BJ (cell line): ENCODE measurements at places on chromosomes 5 and 9. TPM values are rescaled to one million over a fixed set of nuclear protein-coding genes. Genes with fewer than 3 reads are reported as not detected.

SPINK7 gene
- not detected in 2 replicates for polyA plus RNA-seq

RPP25L gene
- polyA plus RNA-seq: 32.9 and 38.8 TPM in 2 replicates

DNA sequence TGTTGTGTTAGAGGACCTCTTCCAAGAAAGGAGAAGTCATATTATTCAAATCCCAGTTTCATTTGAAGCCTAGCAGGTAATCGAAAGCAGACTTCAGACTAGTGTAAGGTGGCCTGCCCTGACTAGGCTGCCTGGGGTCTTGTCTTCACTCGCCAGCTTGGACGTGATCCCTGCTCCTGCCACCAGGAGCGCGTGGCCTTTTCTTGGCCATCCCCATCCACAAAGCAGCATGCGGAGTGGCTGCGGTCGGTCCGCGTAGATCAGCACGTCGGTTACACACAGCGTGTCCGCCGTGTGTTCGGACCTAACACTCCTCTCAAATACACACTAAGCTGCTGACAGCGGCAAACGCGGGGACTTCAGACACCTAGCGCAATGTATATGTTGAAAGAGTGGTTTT, 37.3 kb downstream of the CFAP77 start:
- DNase-seq: no peak

- DNase-seq: no peak
Measured at GRCh38 chr5:127906562-127907204, 176.9 kb upstream of the SLC12A2 start.

DNA sequence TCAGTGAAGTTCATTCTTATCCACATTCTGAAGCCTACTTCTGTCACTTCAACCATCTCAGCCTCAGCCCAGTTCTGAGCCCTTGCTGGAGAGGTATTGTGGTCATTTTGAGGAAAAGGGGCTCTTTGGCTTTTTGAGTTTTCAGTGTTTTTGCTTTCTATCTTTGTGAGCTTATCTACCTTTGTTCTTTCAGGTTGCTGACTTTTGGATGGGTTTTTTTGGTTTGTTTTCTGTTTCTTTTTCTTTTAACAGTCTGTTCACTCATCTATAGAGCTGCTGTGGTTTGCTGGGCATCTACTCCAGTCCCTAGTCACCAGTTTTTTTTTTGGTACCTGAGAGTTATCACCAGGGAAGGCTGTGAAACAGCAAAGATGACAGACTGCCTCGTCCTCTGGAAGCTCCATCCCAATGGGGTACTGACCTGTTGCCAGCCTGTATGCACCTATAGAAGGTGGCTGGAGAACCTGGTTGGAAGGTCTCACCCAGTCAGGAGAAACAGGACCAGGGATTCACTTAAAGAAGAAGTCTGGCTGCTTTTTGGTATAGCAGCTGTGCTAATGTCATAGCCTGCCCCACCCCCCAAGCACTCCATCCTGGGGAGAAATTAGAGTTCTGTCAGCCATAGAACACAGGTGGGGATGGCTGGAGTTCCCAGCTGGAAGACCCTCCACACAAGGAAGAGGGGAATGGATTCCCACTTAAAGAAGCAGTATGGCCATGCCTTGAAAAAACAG, 138.6 kb upstream of the TSLP start:
- DNase-seq: no peak

DNA sequence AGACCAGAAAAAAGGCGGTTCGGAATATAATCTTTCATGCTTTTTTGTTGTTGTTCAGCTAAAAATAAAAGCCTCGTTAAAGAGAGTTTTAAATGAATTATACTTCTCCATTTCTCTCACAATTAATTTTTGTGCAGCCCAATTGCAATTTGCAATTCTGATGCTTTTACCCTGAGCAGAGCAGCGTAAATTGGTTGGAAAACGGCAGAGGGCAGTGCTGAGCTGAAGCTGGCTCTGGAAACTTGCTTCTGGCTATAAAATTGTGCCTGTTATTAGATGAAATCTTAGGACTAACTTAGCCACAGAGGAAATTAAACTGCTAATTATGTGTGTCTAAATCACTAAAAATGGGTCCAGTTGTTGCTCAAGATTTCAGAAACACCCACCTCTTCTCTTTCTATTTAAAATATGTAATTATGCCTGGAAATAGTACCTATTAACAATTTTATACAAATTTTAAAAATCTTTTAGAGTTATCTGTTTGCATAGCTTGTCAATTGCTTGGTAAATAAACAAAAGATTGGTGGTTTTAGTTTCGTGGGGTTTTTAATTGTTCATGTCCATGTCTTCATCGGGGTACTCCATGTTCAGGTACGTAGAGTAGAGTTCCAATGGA, 441.8 kb upstream of the TLE4 start:
- no peak for DNase-seq

GRCh38 chr5:6454628-6455053, 6.0 kb downstream of the UBE2QL1 start:
- DNase-seq: no peak

PGM5 gene
- polyA plus RNA-seq: 8.7 and 10.1 TPM in 2 replicates

DNA sequence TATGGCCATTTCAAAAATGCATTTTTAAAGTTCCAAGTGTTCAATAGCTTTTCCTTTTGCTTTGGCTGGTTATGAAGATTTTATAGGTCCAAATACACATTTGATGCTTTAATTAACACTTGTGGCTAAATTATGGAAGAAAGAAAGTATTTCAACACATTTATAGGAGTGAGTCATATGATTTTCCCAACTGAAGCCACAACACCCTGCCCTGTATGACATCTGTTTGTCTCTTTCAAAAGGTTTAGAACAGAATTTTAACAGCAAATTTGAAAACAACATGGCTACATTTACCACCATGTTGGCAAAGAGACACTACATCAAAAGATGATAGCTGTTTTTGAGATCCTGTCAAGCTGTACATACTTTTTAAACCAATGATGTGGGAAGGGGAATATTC, 99.4 kb downstream of the TMEM174 start:
- DNase-seq: no peak

NUP214 gene
- polyA plus RNA-seq: 6.3 and 7.6 TPM in 2 replicates

CKS2 gene
- 128 and 135 TPM in 2 replicates for polyA plus RNA-seq

- no peak for DNase-seq
Measured at GRCh38 chr9:124300312-124300711, 42.6 kb downstream of the NEK6 start.

DNA sequence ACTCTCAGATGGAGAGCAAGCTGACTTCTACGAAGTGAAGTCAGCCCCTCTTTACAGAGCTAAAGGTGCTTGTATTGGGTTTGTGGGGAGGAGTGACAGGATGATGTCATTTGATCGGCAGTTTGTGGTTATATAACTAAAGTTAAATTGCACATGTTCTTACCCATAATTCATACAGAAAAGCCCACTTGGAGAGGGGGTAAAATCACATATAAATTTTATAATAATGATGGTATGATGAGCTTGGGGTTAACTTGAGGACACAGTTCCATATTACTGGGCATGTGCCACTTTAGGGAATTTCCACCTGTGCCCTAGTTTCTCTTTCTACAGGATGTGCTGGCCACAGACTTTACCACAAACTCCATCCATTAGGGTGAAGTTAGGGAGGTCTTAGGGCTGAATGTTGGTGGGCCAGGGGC, 1178.6 kb upstream of the CDH9 start:
- no peak for DNase-seq

DNA sequence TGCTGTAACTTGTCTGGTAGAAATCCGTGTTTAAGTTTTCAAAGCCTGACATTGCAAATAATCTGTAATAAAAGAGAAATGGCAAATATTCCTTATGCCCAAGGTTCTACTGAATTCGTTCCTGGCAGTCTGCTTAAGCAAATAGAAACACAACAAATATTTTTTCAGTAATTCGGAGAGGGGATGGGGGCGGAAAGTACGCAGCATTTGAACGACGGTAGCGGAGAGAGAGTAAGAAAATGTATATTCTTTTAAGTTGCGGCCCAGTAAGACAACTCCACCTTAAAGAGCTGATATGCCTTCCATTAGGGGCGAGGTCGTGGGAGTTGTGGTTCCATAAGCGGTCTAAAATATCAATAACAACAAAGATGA, 569 bp downstream of the YIPF5 start:
- DNase-seq: no peak

DNA sequence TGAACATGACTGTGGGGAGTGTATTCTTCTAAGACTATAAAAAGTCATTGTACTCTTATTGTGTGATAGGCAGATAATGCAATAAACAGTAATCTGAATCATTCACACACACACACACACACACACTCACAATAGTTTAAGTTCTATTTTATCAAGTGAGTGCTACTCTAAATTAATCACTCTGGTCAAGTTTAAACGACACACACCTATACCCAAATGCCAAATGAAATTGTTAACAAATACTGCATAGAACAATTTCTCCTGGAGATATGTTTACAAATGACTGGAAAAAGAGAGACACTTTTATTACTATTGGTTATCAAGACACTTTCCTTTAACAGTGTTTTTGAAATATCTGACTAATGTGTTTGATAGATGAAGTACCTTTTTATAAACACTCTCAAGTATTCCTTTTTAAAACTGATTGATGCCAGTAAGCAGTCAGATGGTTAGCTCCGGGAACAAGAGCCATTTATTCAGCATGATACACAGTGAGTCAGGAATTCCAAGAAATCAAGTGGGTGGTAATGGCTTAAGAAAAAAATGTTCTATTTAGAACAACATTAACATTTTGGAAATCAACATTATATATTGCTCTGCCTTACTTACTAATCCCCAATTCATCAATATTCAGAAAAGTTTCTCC, 521.6 kb upstream of the ST8SIA4 start:
- no peak for DNase-seq

TMEM174 gene
- not detected in 2 replicates for polyA plus RNA-seq

DNA sequence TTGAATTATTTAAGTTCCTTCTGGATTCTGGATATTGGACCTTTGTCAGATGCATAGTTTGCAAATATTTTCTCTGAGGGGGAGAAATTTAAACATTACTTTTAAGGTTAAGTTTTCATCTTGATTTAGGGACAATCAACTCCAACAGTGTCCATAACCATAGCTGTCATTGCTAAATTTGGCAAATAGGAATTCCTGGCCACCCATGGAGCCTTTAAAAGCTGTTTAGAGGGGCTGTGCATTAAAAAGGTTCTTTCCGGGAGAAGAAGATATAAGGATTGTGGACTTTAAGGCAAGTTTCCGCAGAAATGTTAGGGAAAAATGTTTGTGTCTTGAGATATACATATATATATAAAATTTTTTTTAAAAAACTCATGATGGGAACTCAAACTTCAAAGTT, 339.7 kb downstream of the ADAMTS6 start:
- DNase-seq: no peak

- no peak for DNase-seq
Measured at GRCh38 chr5:175707751-175708375, 50.0 kb downstream of the HRH2 start.

FOXD1 gene
- 4.3 and 4.9 TPM in 2 replicates for polyA plus RNA-seq

GPR151 gene
- not detected in 2 replicates for polyA plus RNA-seq

- DNase-seq: no peak
Measured at GRCh38 chr9:78695519-78695918, 398.6 kb downstream of the PSAT1 start.

SH2D3C gene
- polyA plus RNA-seq: 0.04 and 0.06 TPM in 2 replicates

WWC1 gene
- 1.4 TPM in 2 replicates for polyA plus RNA-seq

CYLC2 gene
- polyA plus RNA-seq: not detected in 2 replicates

GRCh38 chr9:8036914-8037524, 237.4 kb upstream of the DMAC1 start:
- no peak for DNase-seq
